AG20443 (cell line): ENCODE measurements at places on chromosomes 11 and 22.
A peak's percentile ranks its signal among the peaks of the same experiment; 100 is the strongest.

DNA sequence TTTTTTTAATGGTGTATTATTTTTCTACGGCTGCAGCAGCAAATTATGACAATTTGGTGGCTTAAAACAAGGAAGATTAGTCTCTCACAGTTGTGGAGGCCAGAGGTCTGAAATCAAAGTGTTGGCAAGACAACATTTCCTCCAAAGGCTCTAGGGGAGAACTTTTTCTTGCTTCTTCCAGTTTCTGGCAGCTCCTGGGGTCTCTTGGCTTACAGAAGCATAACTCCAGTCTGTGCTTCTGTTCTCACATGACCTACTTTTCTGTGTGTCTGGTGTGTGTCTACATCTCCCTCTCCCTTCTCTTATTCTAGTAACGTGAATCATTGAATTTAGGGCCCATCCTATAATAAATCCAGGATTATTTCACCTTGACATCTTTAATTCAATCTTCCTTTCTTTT lies 551.9 kb upstream of the LUZP2 start:
- DNase-seq, result no peak

DNA sequence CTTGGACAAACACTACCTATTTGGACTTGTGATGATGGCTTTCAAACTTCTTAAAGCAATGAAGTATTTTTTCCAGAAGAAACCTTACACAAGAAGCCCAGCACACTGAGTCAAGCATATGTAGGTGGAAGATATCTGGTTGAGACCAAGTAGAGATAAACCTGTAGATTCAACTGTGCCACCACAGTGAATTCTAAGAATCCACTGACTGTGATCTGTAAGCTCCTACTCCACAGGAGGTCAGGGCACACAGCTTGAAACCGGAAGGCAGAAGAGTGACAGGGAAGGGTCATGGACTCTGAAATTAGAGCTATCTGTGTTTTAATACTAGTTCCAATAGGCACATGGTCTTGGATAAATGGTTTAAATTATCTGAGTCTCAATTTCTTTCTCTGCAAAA lies 404.5 kb downstream of the ETS1 start:
- DNase-seq, result no peak

DNA sequence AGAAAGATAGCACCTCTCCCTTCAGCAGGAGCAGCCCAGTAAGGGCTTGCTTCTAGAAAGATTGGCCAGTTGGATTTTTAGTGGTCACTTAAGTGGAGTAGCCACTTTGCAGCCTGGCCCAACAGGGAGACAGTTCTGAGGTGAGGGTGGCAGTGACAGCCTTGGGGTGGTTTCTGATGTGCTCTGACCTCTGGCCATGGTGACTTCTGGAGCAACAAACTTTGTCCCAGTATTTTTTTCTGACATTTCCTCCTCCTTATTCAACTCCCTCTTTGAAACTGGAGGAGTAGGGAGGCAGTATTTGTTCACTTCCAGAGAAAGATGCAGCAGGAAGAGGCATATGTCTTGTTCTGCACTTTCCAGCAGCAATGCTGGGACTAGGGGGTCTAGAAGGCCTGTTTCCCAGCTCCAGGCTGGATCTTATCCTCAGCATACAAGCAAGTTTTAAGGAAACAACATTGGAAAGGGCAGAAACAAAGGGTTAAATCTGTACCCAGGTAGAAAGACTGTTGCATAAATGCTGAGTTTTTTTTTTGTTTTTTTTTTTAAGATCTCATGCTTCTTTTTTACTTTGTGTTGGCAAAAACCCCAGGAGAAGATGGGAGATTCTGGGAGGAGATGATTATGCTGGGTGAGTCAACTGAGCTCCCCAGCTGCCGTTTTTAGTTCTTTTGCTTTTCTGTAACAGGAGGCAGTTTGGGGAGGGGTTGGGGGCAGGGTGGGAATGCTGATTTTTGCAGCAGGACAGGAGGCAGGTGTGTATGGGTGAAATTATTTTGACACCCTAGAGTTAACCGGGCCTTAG lies 37.2 kb downstream of the RCOR2 start:
- DNase-seq, result peak; percentile 84

DNA sequence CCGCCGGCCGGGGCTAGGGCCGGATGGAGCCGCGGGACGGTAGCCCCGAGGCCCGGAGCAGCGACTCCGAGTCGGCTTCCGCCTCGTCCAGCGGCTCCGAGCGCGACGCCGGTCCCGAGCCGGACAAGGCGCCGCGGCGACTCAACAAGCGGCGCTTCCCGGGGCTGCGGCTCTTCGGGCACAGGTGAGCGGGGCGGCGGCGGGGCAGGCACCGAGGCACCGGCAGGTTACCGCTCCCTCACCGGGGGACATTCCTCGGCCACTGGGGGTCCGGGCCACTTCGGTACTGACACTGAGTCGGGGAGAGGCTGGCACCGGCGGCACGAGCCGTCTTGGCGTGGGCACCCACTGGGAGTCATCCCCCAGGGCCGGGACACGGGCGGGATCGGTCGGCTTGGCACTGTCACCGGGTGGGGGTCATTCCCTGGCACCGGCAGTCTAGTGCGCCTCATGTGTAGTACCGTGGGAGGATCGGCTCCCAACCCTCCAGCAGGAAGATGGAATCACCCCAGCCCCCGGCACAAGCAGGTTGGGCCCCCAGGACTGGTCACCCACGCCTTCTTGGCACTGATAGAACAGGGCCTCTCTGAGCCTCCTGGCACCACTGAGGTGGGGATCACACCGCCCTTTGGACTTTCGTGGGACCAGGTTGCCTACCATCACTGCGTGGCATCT lies 511 bp downstream of the DGKZ start:
- DNase-seq, result no peak

DNA sequence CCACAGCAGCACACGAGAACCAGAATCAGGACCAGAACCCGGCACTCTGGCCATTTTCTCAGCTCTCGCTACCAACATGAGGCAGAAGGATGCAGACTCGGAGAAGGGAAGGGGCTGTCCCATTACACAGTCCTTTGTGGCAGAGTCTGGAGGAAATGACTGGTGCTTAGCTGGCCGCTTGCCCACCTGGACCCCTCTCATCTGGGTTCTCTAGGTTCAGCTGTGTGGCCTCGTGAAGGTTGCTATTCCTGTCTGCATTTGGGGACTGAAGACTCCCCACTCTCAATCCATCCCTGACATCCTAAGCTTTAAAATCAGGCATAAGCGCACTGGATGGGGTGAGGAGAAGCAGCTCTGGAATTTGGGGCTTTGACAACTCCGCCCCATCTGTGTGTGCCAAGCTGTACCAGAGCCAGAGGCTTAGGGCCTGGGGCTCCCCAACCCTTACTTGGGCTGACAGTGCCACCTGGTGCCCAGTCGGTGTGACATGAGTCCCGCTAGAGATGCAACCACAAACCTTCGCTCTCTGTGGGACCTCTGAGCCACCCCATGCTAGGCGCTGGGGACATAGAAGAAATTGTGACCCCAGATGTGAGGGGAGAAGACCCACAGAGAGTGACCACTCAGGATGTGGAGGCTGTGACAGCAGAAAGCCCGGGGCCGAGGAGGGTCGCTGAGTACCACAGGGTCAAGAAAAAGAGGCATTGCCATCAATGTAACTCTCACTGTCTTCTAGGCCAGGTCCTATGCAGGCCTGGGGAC lies 35.8 kb upstream of the FCHSD2 start:
- peak; percentile 97 for DNase-seq

- DNase-seq, result no peak
Observed at GRCh38 chr11:110031171-110031570, 62.0 kb upstream of the ZC3H12C start.

DNA sequence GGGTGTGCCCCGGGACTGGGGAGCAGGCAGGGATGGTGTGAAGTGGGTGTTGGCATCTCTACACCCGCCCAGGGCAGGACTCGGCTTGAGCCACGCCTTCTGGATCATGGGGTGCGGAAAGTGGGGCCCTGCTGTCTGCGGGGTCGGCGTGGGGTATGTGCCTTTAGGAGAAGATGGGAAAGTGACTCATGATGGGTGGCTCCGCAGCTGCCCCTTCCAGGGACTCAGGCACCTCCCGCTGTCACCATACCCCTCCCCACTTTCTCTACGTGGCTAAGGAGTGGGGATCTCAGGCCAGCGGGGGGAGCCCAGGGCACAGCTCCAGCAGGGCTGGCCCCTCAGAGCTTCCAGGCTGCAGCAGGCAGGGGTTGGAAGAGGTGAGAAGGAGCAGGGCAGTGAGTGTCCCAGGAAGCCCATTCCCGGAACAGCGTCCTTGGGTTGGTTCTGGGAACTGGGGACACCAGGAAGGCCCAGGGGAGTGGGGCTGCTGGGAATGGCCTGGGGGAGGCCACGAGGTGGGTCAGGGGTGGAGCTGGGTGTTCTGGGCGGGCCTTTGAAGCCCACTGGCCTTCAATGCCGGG lies 102.9 kb upstream of the FGF3 start:
- no peak for DNase-seq

- DNase-seq, result no peak
Observed at GRCh38 chr11:45932217-45932616, 9.8 kb downstream of the LARGE2 start.

DNA sequence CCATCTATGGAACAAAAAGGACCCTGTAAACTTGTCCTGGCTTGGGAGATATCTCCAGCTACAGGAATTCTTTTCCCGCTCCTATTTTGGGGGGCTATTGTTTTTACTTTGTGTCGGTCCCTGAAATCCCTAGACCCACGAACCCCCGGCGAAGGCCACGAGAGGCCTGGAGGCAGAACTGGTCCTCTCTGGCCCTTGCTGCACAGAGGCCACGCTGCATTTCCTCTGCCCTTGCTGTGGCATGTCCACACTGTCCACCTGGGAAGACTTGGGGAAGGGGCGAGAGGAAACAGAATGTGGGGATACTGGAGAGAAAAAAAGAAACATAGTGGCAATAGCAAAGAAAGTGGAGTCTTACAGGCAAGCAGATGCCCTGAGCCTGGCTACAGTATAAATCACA lies 2.3 kb upstream of the ANO1 start:
- no peak for DNase-seq
